ENCODE measurements at places on chromosomes 12 and 14.

GRCh38 chr14:64407329-64407728 is 19.2 kb downstream of the MTHFD1 start:
- DNase-seq: no peak

GRCh38 chr14:89719366-89720075 is 235.0 kb downstream of the EFCAB11 start:
- DNase-seq: no peak

GRCh38 chr12:120474616-120474960 is 5.0 kb upstream of the SRSF9 start:
- DNase-seq: no peak

- DNase-seq: no peak
These were observed 12.8 kb upstream of the ZDHHC22 start for GRCh38 chr14:77154421-77154820.

GRCh38 chr12:126191031-126191891 is 1126.0 kb downstream of the AACS start:
- no peak for DNase-seq

- no peak for DNase-seq
These were observed 30.2 kb upstream of the ANKRD9 start for GRCh38 chr14:102539544-102540314.

DNA sequence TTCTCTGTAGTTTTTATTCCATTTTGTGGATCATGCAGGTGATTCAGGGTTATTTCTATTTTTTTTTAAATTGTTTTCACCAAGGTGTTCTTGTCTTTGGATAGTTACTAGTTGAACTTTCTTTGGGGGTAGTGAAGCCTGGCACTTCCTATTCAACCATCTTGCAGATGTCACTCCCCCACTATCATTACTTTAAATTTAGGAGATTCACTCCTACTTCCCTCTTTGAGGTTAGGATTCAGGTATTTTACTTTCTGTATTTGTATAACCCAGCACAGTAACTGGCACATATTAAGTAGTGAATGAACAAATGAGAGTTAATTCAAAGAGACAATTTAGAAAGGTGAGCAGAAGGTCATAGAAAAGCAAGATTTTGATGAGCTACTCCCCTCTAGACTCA is 255.6 kb downstream of the ATP23 start:
- no peak for DNase-seq

- no peak for DNase-seq
These were observed 141.3 kb downstream of the KTN1 start for GRCh38 chr14:55721353-55721752.

DNA sequence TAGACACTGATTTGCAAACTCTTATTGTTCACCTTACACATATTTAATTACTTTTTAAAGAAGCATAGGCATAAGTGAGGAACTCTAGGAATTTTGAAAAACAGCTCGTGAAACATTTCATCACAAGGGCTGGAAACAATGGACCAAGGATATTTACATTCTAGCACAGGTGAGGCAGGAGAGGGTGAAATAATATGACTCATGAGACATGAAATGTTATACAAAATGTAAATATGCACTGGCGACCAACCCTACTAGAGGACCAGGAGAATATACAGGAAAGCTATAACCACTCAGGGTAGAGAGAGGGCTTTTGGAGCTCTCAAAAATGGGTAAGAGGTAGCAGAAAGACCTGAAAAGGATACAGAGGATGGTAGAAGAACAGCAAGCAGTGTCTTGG is 115.3 kb downstream of the PTGER2 start:
- DNase-seq: no peak

- no peak for DNase-seq
These were observed 161.1 kb downstream of the SLC35F4 start for GRCh38 chr14:57704763-57705162.

GRCh38 chr12:19484738-19485137 is 45.4 kb downstream of the AEBP2 start:
- no peak for DNase-seq

- DNase-seq: no peak
These were observed 174.3 kb upstream of the BCL2L14 start for GRCh38 chr12:11896417-11896929.

GRCh38 chr14:30995689-30996088 is 29.8 kb upstream of the AP4S1 start:
- DNase-seq: no peak
